ENCODE measurements at places on chromosomes 3 and 15.

GRCh38 chr3:128623762-128624176 lies 26.8 kb downstream of the RPN1 start:
- no peak for DNase-seq

- no peak for DNase-seq
Observed at GRCh38 chr3:53180305-53181023, 19.5 kb downstream of the PRKCD start.

DNA sequence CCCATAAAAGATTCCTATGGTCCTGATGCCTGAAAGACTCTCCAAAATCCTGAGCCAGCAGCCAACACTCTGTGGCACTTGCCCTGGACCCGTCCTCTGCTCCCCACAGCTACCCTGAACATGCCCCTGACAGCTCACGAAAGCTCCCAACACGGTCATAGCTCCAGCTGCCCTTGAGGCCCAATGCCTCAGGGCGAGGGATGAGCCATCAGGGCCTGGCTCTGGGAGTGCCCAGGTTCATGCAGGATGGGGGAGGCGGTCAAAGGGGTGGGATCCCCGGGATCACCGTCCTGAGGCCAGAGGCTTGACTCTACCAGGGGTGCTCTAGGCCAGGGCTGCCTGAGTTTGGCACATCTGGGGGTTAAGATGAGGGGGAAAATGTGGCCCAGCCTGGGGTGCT lies 72.7 kb upstream of the RPL32 start:
- DNase-seq = no peak

- no peak for DNase-seq
Observed at GRCh38 chr3:133535971-133536881, 37.3 kb upstream of the CDV3 start.

DNA sequence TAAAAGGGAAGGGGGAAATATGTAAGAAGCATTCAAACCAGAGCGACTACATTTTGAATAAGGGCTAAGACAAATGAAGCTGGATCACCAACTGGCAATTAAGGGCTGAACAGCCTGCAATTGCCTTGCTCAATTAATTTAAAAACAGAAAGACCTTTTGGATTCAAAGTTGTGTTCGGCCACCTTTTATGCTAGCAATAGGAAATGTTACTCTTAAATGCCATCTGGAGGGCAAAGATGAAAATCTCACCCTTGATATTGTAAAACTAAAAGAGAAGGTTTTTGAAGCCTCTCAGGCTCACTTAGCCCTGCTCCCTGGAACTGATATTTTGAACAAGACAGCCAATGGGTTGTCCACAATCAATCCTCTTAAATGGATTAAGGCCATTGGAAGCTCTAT lies 44.2 kb downstream of the ACAD9 start:
- DNase-seq = no peak
